Stimulated activated CD4-positive, alpha-beta T cell treated with anti-CD3 and anti-CD28 coated beads, Interleukin-2, amount 100 ng/mL, for 24 hours (primary cell): ENCODE measurements at places on chromosomes 6 and 20.

DNA sequence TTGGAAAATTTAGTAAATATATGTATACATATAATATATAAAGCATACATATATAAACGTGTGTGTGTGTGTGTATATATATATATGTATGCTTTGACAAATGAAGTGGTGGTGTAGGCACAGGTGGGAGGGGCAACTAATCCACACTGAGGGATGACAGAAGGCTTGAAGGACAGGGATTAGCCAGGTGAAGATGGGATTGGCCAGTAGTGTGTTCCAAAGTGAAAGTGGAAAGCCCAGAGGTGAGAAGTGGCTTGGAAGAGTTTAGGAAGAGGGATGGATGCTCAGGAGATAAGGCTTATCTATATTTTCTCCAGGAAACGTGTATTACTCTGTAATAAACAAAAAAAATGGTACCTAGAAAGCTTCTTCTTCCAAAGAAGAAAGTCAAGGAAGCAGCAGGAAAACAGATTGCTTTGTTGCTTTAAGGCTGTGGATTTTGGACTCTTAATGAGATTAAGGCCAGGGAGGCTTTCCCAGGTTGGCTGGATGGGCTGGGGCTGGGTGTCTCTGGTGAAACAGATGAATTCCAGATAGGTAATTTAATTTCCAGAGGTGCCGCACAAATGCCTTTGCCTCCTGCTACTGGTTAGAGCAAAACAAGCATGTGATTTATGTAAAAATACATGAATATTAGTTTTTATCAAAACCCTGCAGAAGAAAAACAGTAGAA lies 63.9 kb downstream of the JARID2 start:
- no peak for DNase-seq

DNA sequence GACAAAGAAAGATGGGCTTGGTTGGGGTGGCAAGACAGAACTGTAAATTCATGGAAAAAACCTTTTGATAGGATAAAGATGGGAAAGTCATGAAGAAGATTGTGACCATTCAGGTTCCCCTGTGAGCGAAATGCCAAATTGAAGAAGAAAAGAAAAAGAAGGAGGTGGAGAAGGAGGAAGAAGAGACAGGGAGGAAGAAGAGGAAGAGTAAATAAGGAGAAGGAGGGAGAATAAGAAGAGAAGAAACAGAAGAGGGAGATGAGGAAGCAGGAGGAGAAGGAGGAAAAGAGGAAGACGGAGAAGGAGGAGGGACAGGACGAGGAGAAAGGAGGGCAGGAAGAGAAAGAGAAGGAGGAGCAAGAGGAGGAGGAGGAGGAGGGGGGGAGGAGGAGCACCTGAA lies 199.8 kb downstream of the SLC24A3 start:
- no peak for DNase-seq

GRCh38 chr6:30955367-30956042 lies 14.7 kb downstream of the MUCL3 start:
- peak; percentile 86 for DNase-seq

DNA sequence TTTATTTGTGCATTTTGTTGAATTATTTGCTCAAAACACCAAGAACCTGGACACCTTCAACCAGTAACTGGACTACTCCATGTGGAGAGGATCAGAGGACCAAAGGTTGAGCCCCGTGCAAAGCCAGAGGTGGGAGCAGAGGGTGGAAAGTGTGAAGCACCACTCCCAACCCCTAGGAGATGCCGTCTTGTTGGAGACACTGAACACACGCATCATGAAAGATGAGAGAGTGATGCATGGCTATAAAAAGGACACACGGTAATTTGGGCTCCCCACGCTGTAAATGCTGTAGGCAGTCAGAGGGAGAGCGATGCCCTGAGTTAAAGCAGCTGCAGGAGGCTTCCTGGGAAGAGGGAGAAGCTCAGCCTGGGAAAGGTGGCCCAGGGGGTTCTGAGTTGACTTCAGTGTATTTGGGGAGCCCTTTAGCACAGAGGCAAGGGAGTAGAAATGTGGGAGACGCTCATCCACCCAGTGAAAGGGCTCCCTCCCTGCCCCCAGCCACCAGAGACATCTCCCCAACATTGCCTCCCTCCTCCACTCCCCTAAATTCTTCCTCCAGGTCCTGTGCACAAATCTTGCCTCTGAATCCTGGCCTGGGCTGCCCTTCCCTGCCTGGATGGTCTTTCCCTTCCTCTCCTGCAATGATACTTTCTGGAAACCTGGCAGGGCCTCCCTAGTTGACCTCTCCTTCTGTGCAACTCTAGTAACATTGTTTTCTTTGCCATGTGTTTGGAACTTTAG lies 55.8 kb upstream of the IYD start:
- DNase-seq: no peak

DNA sequence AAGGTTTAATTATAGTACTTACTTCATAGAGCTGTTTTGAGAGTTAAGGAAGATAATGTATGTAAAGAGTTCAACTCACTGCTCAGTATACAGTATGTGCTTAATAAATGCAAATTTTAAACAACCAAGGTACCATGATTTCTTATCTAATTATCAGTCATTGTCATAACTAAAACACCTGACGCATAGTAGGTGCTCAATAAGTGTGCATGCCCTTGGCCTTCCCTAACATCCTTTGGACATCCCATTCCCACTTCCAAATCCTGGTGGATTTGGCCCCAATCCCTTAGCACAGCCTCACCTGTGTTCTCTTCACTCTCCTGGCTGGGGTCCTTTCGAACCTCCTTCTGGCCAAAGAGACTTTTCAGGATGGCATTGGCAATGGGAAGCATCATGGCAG lies 41.1 kb downstream of the SLC13A3 start:
- DNase-seq: no peak

DNA sequence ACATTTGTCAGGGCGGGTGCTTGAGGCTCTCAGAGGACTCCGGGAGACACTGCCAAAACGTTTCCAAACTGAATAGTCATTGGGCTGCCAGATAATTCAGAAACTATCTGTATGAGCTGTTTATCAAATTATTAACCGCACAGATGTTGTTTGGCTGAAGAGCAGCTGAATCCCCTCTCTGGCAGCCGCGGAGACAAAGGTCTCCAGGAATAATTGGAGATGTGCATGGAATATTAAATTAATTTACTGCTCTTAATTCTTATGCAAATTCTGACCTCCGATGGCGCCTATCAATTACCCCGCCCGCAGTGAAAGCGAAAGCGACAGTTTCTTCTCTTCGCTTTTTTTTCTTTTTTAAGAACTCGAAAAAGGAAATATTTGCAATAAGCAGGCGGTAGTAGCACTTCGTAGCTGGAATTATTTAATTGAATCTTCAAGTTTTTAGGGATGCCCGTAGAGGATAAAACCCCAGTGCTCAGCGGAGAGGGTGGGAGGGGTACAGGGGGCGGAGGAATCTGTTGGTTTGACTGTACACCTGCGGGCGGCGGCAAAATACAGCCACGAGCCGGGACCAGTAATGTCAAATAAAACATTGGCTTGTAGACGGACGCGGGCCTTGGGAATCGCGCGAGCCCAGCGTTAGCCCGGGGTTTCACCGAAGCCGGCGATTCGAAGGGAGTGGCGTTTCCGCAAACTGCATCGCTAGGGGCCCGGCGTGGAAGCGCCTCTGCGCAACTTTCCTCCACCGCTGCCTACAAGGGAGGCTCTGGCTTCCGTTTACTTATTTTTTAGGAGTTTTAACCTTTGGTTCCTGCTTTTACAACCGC lies 6.2 kb downstream of the LINC00237 start:
- DNase-seq: peak; percentile 59

- DNase-seq: no peak
These were observed 115.4 kb downstream of the PFDN4 start for GRCh38 chr20:54323227-54323734.

DNA sequence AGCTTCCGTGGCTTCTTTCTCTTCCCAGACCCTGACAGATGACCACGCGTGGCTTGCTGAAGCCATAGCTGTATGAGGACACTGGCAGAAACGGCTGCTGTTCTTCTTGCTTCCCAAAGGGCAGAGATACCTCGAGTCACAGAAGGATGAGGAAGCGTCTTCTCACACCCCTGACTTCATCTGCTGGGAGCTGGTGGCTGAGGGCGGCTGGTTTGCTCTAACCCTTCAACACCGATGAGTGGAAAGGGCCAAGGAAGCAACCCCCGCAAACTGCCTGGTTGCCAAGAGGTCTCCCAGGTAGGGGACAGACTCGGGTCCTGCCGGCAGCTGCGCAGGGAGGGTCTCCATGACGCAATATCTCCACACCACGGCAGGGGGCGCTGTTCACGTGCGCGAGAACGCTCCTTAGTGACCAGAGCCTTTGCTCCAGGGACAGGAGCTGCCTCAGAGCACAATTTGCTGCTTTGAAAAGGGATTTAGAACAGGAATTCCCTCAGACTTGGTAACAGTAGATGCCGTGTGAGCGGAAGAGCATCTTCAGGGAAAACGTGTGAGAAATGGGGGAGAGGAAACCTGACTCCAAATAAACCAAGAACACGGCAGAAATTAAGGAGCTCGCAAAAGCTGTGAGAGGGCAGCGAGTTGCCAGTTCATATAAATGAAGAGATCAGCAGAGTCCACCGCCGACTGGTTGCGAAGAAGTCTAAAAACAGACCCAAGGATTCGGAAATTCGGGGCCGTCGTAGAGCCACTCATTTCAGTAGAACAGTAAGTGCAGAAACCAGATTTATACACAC lies 80.2 kb downstream of the ERMARD start:
- DNase-seq: peak; percentile 80

- no peak for DNase-seq
These were observed 21.3 kb upstream of the TMEM14A start for GRCh38 chr6:52649536-52650160.

DNA sequence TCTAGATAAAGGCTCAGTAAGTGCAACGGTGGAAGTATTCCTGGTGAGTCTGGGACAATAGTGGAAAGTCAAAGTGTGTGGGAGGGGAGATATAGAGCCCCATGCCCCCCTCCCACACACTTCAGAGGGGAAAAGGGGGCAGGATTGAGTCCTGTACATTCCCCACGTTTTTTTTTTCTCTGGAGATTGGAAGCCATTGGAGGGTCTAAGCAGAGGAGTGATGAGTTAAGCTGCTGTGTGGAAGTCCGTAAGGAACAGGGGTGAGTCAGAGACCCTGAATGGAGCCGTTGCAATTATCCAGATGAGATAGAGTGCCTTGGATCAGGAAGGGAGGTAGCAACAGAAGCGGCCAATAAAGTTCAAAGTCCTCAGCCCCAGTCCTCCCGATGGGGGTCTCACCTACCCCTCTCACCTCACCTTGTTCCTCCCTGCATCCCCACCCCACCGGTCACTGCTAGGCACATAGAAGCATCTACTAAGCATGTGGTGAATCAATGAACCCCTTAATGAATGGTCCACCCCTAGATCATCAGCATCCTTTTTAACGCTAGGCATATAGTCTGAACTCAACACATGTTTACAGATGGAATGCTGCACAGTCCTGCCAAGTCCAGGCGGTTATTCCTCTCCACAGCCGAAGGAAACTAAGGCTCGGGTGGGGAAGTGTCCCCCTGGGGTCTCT lies 662 bp upstream of the SLC9A8 start:
- DNase-seq: no peak

DNA sequence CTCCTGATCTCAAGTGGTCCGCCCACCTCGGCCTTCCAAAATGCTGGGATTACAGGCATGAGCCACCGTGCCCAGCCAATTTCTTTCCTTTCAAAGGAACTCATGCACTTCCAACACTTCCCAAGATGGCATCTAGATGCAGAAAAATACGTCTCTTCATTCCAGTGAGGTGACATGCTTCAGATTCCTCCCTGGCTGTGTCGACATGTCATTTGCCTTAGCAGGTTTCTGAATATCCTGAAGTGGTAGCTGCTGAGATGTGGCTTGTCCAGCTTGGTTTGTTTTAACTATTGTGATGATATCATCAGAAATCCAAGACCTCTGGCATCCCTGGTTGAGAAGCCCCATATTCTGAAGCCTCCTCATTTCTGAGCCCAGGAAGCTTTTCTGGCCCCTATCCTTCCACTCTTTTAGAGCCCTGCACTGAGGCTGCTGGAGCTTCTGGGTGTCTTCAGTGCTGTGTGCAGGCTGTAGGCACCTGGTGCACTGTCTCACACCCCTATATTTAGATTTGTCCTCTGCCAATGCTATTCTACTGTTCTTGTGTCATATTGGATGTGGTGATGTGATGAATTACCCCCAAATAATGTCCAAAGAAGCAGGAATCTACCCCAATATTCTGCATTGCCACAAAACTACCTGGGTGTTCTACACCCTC lies 73.3 kb upstream of the E2F3 start:
- DNase-seq: no peak

- no peak for DNase-seq
These were observed 41.6 kb downstream of the NFATC2 start for GRCh38 chr20:51500936-51501335.

- peak; percentile 56 for DNase-seq
These were observed 104.1 kb upstream of the TRAF3IP2 start for GRCh38 chr6:111709615-111710398.

DNA sequence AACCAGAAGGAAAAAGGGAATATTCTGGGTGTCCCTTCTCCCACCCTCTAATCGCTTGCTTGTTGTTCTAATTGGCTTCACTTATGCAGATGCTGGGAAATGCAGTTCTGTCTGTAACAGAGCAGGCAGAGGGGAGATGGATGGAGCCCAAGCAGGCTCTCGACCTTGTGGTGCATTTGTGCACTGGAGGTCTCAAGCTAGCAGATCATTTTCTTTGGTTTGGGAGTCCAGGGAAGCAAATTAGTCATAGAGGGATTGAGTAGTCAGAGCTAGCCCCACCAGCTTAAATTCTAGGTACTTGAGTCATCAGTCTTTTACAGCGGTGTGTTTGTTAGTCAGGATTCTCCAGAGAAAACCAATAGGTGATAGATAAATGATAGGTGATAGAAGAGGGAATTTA lies 234.7 kb upstream of the ECI2 start:
- DNase-seq: no peak

DNA sequence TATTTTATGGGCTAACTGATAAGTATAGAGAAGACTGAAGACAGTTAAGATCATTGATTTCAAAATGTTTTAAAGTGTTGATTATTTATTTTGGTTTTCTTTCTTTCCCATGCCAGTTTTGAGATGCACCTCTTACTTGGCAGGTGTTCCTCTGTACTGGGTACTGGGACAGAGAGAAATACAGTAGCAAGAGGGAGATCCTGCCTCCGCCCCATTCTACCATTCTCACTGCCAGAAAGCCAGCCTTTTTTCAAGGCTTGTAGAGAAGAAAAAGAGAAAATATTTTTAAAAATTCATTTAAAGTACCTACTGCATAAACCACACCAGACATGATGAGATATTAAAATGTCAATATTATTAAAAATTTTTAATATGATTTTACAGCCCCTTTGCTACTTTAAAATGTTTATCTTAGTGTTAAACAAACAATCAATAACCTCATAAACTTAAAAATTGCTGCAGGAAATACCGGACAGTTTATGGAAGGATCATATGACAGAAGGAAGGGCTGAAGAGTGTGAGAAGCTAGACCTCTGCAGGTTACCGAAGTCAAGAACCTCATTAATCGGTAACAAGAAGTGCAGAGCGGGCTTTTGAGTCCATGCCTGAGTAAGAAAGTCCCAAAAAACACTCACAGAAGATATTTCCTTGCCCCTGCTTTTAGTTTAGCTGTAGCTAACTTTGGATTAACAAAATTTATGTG lies 117.8 kb upstream of the ESR1 start:
- DNase-seq: no peak

DNA sequence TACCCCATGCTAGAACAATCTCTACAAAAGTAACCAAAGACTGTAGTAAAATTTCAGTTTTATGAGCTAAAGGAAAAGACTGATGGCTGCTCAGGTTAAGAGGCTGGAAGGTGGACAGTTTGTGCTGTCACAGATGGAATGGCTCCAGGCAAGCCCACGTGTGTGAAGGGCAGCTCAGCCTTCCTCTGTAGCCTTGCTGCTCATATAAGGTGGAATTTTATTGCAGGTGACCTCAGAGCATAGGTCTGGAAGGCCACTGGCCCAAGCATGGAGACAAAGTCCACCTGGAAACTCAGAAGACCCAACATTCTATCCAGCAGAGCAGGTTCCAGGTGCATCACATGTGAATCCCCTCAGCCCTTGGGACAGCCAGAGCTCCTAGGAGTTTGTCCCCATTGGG lies 53.6 kb downstream of the KAT14 start:
- DNase-seq: no peak
